AG04449 (cell line): ENCODE measurements at places on chromosomes 6 and 20.

DNA sequence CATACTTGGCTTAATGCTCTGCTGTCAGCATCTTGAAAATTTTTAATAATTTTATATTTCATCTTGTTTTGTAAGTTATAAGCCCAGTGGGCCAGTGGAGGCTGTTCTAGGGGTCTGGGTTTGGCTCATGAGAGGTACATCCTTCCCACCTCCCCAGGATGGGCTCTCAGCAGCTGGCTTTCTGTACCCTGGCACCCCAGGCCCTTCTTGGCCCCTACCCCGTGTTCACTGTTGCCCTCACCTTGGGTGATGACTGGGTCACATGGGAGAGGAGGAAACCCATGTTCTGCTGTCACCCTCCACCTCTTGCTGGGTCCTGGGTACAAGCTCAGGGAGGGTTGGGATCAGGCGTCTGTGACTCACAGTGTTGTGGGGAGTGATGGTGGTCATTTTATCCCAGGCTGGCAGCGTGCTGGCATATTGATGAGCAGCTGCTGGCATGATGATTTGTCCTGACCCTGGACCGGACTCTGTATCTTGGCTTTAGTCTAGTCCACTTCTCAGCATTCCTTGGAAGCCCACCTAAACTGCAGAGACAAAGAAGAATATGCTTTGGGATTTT lies 34.6 kb downstream of the SLC16A10 start:
- no peak for DNase-seq

GRCh38 chr6:159047891-159048685 lies 3.3 kb upstream of the TAGAP start:
- DNase-seq: no peak

DNA sequence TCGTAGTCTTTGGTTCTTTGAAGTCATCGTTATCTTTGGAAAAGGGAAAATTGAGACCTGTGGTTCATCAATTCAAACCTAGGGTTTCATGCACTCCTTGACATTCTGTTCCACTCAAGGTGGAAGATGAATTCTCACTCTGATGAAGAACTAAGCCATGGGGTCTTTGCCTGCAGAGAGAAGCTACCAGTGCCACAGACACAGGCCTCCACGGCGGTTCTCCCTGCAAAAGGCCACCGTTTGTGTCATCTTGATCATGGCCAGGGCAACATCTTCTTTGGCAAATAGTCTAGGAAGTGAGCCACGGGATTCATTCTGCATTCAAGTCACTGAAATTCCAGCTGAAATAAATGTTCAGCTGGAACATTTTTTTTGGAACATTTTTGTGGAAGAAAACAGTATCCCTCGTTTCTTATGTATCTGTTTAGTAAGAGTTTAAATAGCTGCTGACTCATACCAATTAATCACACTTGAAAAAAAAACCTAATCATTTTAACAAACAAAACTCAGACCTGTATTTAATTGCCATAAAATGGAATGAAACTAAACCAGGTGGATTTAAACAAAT lies 206.0 kb upstream of the FOXQ1 start:
- DNase-seq: no peak

DNA sequence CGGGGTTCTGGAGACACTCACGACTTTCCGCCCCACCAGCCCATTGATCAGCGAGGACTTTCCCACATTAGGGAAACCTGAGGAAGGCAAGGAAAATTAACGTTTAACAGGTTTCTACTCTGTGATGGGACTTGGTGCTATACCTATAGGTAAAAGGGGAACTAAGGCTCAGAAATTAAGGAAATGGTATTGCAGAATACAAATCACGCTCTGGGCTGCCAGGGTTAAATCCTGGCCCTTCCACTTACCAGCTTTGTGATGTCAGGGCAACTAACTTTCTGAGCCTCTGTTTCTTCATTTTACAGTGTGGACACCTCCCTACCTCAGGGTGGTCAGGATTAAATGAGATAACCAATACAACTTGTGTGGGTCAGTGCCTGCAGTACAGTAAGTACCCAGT lies 8.8 kb downstream of the GNL1 start:
- DNase-seq: no peak

- no peak for DNase-seq
Observed at GRCh38 chr20:57985278-57985677, 243.2 kb downstream of the ANKRD60 start.

GRCh38 chr20:31662372-31662854 lies 24.7 kb downstream of the COX4I2 start:
- no peak for DNase-seq

DNA sequence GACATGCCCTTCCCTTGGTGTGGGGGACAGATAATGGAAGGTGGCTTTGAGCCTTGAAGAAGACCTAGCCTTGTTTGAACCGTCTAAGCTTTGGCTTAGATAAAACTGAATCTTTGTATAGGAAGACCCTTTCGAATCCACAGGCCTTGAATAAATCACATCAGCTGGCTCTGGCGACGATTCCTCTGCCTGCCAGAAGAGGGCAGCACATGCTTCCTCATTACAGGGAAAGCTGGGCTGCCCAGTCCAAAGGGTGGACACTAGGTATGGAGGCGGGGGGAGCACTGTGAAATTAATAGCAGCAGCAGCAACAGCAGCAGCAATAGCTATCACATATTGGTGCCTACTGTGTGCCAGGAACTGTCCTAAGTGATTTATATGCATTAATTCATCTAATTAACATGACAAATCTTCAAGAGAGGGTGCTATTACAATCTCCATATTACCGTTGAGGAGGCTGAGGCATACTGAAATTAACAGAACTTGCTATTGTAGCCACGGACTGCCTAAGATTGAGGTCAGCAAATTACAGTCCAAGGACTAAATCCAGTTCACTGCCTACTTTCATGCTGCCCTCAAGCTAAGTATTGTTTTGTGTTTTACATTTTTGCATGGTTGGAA lies 85.1 kb downstream of the CLIC5 start:
- DNase-seq: no peak

GRCh38 chr6:34022250-34022872 lies 123.5 kb downstream of the GRM4 start:
- DNase-seq: no peak

- DNase-seq: no peak
Observed at GRCh38 chr6:15026832-15027231, 219.0 kb upstream of the JARID2 start.

- no peak for DNase-seq
Observed at GRCh38 chr6:37100745-37101144, 69.2 kb upstream of the PIM1 start.

DNA sequence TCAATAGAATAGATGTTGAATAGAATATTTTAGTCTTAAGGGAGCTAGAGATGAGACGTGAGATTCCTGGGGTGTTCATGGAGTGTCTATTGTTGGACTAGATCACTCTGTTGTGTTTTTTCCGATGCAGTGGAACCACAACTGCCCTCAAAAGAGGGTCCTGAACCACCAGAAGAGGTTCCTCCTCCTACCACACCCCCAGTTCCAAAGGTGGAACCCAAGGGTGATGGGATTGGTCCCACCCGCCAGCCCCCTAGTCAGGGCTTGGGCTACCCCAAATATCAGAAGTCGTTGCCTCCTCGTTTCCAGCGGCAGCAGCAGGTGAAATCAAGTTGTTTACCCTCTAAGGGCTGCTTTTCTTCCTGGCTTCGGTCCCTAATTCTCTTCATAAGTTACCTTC lies 8.5 kb downstream of the PRRC2A start:
- DNase-seq: no peak

DNA sequence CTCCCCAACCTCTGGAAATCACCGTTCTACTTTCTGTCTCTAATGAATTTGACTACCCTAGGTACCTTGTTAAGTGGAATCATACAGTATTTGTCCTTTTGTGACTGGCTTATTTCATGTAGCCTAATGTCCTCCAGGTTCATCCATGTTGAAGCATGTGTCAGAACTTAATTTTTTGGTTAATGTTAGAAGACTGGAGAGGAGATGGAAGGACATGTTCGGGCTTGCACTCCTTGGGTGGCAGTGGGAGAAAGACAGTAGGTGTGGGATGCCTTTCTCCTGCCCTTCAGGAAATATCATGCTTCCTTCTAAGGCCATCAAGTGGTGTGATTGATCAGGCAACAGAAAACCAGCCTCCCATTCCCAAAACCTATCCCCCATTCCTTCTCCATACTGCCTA lies 61.1 kb upstream of the RNF144B start:
- no peak for DNase-seq

- no peak for DNase-seq
Observed at GRCh38 chr20:41035207-41035606, 6.6 kb downstream of the TOP1 start.

DNA sequence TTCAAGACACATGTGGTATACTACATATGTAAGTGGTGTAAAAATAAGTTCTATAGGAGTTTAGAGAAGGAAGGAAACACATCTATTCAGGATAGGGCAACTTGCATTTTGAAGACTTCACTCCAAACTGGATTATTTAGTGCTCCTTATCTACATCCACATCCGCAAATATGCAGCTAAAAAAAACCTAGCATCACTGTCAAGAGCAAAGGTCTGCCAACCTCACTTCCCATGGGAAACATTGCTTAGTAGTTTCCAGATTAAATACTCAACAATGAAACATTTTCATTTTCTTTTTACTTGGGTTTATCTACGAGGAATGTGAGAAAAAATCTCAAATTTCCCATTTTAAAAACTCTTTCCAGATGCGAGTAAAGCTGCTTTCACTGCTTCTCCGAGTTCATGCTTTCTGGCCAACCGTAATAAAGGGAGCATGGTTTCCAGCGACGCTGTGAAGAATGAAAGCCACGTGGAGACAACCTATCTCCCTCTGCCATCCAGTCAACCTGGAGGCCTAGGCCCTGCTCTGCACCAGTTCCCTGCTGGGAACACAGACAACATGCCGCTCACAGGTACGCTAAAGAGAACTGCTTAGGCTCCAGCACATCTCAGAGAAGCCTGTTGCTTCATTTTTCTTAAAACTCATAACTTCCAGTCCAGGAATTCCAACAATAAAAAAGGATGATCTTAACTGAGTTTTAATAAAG lies 48.2 kb downstream of the RFX6 start:
- DNase-seq: no peak
